ENCODE measurements at places on chromosomes 2 and 18. TPM values are rescaled to one million over a fixed set of nuclear protein-coding genes. Genes with fewer than 3 reads are reported as not detected.

The UPP2 gene
- not detected for total RNA-seq

The AGXT gene
- not detected for total RNA-seq

The VWC2L gene
- total RNA-seq, result not detected

The ZNF804A gene
- 0.13 TPM for total RNA-seq

The HAUS1 gene
- total RNA-seq, result 23.8 TPM

The IDH1 gene
- 78.4 TPM for total RNA-seq

The ZNF892 gene
- total RNA-seq, result 8.5 TPM

The LYPD1 gene
- total RNA-seq, result 1.2 TPM

The SRD5A2 gene
- not detected for total RNA-seq

The DIPK1C gene
- total RNA-seq, result 1.4 TPM

The CHMP1B gene
- 27.1 TPM for total RNA-seq

The CREG2 gene
- total RNA-seq, result not detected

The CYBRD1 gene
- total RNA-seq, result 280 TPM

The CACNB4 gene
- total RNA-seq, result 11.4 TPM

The PLGLB2 gene
- total RNA-seq, result 4.8 TPM
